ENCODE measurements at places on chromosomes 2 and 18. TPM values are rescaled to one million over a fixed set of nuclear protein-coding genes. Genes with fewer than 3 reads are reported as not detected.

CROCC2 gene
- total RNA-seq = 0.23 TPM

RAD51AP2 gene
- total RNA-seq = not detected

SLC5A7 gene
- total RNA-seq = 3.7 TPM

PLEKHM3 gene
- 15.2 TPM for total RNA-seq

- DNase-seq = no peak
Measured at GRCh38 chr2:64462940-64463700, 9.2 kb downstream of the LGALSL start.

GRCh38 chr2:231308631-231309428 lies 86.7 kb upstream of the B3GNT7 start:
- DNase-seq = no peak

All from ureter (tissue), 1 donor.